ENCODE measurements at places on chromosomes 2 and 18. TPM values are rescaled to one million over a fixed set of nuclear protein-coding genes. Genes with fewer than 3 reads are reported as not detected.

ASPRV1 gene
- 0.31 TPM for total RNA-seq

CFAP53 gene
- 0.37 TPM for total RNA-seq

IL1R1 gene
- total RNA-seq, result 49.0 TPM

ALPI gene
- not detected for total RNA-seq

All from aortic smooth muscle cell (primary cell).